Esophagus squamous epithelium (tissue), 5 donors: ENCODE measurements at places on chromosomes 11 and 22.

- DNase-seq = no peak
Measured at GRCh38 chr11:63343130-63343529, 26.5 kb upstream of the SLC22A9 start.

DNA sequence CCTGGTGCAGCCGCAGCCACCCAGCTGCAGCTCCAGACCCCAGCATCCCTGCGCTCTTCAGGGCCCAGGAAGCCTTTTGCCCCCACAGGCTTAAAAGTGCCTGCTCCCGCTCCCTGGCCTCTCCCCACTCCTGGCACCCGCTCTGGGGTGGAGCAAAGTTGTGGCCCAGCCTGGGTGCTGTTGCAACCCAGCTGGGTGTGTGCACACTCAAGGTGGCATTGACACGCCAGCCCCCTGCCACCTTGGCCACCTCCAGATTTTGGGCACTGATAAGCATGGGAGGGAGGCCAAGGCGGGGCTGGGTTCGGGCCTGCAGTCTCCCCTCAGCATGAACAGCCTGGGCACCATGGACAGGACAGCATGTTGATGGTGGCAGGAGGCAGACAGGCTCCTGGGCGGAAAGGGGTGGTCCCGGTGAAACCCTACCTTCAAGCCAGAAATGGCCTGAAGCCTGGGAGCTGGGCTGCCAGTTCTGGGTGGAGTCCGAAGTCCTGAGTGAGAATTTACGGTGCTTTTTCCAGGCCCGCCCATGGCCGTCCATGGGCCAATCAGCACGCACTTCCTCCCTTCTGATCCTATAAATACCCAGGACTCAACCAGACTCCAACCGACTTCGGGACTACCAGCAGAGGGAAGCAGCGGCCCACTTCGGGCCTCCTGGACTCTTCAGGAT lies 23.6 kb upstream of the RNASEH2C start:
- no peak for DNase-seq

- no peak for DNase-seq
Measured at GRCh38 chr11:45625611-45626010, 39.8 kb downstream of the CHST1 start.

GRCh38 chr22:44497218-44497904 lies 672 bp downstream of the RTL6 start:
- DNase-seq = no peak

DNA sequence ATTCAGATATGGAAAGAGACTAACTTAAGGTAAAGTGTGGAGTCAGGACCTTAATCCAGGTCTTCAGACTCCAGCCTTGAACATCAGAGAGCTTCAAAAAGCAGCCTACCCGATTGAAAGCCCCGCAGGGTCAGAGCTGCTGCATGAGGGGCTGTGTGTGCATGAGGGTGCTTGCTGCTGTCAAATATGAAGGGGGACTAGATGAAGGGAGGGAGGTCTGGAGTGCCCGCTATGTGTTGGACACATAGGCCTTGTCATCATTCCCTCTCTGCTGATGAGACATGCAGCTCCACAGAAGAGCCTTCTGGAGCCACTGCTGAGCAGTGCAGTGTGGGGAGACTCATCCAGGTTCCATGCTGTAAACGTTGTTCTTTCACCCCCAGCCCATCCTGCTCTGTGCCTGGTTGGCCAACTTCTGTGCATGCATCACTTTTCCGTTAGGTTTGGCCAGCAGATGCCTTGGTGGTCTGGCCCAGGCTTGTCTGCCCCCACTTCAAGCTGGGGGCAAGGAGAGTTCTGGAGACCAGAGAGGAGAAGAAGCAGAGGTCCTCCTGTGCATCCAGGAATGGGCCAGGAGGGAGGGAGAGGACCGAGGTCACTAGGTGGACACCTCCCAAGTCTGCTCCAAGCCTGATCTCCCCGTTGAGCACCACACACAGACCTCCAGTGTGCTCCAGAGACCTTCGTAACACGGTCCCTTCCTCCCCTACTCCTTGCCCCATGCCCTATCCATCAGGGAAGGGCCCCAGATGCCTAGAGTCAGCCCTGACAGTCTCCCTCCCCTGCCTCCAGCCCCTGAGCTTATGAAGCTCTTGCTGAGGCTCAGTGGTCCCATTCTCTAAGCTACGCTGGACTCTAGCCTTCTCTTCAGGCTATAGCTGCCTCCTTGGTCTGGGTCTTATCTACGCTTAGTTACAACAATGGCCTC lies 32.0 kb downstream of the LRRC32 start:
- DNase-seq = no peak

GRCh38 chr22:35422936-35423335 lies 23.0 kb downstream of the MCM5 start:
- DNase-seq = no peak

DNA sequence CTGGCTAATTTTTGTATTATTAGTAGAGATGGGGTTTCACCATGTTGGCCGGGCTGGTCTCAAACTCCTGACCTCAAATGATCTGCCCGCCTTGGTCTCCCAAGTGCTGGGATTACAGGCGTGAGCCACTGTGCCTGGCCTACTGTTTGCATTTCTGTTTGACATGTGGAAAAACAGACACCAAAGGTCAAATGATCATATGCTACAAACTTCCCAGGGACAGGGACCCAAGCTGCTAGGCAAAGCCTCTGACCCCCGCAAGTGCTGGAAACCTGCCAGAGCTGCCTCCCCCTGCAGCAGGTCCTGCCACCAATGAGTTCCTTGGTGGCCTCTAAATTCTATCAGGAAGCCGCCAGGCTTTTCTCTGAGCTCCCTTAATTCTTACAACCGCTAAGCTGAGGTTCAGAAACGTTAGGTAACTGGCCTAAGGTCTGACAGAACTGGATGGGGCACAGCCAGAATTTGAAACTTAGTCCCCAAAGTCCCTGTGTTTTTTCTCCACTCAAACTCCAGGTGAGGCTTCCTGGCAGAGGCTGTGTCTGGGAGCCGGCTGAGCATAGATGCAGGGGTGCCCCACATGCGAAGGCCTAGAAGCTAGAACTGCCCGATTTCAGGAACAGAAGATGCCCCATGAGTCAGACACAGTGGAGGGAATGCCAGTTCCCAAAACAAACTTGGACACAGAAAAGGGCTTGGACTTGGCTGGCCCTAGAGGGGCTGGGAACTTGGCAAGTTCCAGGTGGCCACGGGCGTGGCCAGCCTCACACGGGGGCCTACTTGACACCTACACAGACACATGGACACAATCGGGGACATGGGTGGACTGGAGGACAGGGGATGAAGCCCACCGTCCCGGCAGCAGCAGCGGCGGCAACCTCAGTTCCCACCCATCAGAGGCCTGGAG lies 7.4 kb downstream of the CSNK1E start:
- no peak for DNase-seq

- no peak for DNase-seq
Measured at GRCh38 chr22:39215070-39215396, 29.7 kb downstream of the PDGFB start.

GRCh38 chr11:85774256-85775101 lies 36.5 kb downstream of the SYTL2 start:
- DNase-seq = no peak

DNA sequence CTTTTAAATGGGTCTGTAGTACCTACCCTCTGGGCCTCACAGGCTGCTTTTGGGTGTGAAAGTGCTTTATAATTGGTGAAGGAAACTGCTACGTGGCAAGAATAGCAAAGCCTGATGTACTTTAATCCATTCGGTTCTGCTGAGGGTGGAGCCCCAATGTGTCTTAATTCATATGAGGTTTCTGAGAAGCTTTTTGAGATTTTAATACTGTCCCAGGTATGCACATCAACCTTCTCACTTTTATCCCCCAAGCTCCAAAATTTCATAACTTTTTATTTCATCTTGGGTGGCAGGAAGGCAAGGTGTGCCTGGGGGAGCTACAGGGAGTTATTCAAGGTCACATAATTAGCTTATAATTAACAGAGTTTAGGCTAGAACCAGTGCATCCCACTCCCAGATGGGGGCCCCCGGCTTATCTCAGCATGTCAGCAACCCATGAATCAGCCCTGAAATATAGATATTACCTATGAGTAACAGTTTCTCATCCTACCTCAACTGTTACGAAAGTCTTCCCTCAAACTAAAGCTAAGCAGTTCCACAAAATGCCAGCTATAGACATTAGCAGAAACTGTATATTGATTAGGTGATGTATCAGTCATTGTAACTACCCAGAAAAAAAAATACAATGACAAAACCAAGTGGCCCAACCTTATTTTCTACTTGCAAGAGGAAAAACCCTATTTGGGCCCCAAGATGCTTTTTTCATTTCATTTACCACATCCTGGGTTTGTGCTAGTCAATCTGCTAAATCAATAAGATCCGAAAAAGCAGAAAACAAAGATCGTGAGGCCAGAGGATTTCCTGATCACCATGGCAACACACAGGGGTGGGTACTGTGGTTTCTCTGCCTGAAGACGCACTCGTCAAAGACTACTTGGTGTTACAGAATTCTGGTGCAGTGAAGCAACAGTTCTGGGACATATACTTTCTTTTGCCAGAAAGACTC lies 26.7 kb downstream of the CD44 start:
- DNase-seq = no peak

DNA sequence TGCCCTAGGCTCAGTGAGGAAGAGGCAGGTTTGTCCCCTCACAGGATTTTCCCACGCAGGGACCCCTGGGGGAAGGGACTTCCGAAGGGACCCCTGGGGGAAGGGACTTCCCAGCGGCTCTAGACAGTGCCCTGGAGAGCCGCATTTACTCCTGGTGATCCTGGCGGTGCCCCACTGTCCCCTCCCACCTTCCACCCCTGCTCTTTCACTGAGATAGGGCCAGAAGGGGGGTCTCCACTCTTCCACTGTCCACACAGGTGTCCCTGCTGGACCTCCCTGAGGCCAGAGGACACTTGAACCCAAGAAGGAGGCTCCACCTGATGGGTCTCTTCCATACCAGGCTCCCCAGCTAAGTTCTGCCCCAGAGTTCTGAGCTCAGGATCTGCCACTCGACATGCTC lies 1333.9 kb downstream of the BRD1 start:
- DNase-seq = no peak

GRCh38 chr11:6397636-6398035 lies 7.4 kb downstream of the SMPD1 start:
- DNase-seq = no peak
